ENCODE measurements at places on chromosomes 4 and X.
A peak's percentile ranks its signal among the peaks of the same experiment; 100 is the strongest.

- DNase-seq = no peak
Measured at GRCh38 chr4:139209470-139210063, 32.5 kb upstream of the ELF2 start.

DNA sequence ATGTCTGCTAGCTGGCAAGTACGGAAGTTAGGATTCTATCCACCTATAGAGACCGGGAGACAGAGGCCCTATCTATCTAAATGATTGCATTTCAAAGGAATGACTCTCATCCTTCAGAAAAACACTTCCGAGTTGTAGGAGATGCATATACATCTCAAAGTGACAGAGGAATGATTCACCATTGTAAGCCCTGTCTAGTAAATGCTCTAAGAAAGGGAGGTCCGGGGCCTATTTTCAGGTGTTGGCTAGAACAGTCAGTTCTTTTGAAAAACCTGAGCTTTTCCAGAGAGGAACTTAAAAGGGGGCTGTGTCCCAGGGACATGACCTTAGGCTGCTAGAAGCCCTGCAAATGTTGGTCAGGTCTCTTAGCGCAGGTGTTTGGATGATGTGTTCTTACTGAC lies 262.9 kb upstream of the IL1RAPL1 start:
- no peak for DNase-seq

GRCh38 chr4:17613761-17614415 lies 553 bp upstream of the MED28 start:
- peak; percentile 66 for DNase-seq

DNA sequence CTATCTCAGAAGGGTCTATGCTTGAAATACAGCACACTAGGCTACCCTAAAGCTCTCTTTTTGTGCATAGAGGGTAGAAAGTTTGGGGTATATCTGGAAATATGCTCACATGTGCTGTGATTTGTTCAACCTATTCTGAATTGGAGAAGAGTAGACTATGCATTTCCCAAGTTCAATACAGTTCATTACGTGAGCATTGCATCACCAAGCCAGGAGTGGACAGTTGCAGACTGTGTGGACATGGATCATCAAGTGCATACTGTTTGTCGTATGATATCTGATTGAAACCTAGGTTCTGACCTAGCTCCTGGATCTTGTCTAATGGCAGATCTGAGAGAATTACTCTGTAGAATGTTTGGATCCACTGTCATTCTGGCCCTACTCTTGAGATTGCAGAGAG lies 161.1 kb downstream of the FRAS1 start:
- no peak for DNase-seq

DNA sequence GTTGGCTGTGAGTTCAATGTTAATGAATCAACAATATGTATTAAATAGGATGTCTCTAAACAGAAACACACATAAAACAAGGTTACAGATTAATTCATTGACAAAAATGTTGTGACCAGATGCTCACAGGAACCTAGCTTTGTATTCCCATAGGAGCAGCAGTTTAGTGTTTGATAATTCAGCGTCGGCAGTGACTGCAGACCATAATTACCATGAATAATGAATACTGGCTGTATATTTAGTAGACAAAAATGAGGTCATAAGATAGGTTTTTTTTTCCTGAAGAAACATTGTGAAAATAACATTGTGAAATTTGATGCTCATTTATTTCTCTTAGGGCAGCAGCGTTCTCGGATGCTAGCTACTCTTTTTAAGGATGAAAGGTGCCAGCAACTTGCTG lies 27.8 kb downstream of the COPS4 start:
- no peak for DNase-seq

- DNase-seq = no peak
Measured at GRCh38 chr4:18390655-18391353, 369.2 kb upstream of the LCORL start.

GRCh38 chr4:41644288-41644914 lies 104.1 kb downstream of the PHOX2B start:
- no peak for DNase-seq

DNA sequence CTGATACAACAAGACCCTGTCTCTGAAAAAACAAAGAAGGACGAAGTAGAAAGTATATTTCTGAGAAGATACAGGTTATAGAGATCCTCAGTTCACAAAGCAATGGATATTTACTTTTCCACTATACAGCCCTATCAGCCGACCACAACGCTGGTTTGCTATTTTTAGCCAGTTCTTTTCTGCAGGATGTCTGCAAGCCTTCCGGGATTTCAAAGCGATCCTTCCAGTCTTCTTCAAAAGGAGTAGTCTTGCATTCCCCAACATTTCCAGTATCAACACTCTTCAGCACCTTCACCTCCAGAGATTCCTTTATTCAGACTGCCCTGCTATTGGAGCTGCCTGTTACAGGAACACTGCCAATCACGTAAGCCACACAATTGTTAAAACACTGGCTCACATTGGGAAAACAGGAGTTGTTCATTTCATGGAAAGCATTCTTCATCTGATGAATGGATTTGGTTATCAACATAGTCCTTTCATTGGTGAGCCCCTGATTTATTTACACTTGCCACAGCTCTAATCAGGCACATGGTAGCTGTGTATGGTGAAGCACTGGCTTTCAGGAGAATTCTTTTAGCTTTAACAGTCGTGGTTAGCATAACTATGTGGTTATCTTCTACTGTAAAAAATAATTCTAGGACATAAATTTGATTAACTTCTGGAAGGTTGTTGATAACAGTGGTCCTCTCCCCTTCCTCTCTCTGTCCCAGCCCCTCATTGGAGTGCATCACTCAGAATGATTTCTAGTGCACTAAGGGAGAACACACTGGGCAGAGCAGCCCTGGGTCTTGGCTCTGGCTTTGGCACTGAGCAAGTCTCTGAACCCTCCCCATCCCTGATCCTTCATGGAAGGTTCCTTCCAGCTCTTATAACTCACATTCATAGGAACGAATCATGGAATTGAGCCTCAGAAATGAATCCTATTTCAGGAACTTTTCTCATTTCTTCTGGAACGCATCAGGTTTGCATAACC lies 109.9 kb upstream of the SORBS2 start:
- no peak for DNase-seq

- DNase-seq = no peak
Measured at GRCh38 chrX:82219129-82219528, 1017.2 kb downstream of the SH3BGRL start.

DNA sequence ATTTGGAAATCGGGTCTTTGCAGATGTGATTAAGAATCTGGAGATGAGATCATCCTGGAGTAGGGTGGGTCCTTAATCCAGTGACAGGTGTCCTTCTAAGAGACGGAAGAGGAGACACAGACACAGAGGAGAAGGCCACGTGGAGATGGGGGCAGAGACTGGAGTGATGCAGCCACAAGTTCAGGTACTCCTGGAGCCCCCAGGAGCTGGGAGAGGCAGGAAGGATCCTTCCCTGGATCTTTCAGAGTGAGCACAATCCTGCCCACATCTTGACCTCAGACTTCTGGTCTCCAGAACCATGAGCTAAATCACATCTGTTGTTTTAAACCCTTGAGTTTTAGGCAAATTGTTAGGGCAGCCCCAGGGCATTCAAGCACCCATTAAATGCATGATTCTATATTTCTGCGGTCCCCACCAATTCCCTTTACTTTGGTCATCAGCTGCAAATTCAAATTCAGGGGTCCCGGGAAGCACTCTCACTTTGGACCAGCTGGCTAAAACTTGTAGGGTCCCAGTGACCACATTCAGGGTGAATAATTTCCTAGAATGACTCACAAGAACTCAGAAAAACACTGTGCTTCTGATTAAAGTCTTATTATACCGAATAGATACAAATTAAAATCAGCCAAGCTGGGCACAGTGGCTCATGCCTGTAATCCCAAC lies 12.8 kb upstream of the AKAP17A start:
- DNase-seq = no peak

Measured in NCI-H187 (cell line).